ENCODE measurements at places on chromosomes 7 and 10. TPM values are rescaled to one million over a fixed set of nuclear protein-coding genes. Genes with fewer than 3 reads are reported as not detected.

Gene CPXM2
- 9.8 TPM for total RNA-seq

DNA sequence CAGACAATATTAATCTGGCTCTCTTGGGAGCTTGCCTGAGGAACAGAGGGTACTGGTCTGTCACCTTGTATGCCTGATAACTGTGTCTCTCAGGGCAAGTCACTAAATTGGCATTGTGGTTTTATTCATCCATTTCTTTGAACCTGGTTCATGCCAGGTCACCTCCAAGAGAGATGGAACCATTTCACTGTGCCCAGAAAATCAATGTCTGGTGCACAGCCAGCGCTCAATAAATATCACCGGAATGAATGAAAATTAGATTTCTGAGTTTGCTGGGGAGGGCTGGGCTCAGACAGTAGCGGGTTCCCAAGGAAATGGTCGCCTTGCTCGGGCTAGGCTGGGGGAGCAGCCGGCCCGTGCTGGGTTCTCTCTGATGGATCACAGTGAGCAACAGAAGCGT is 64.1 kb upstream of the BAIAP2L1 start:
- H3K4me3 ChIP-seq, result no peak overlapping the region
- H3K27ac ChIP-seq, result no peak overlapping the region
- no peaks in the 10 kb centered on the region for H3K4me1 ChIP-seq

GRCh38 chr7:128924707-128925588 is 12.8 kb upstream of the IRF5 start:
- no peak overlapping the region for H3K4me3 ChIP-seq
- no peaks in the 10 kb centered on the region for H3K4me1 ChIP-seq
- peaks cover 72% of the 10 kb centered on the region for H3K27me3 ChIP-seq
- H3K36me3 ChIP-seq, result no peaks in the 10 kb centered on the region
- DNase-seq, result no peak
- no peak overlapping the region for H3K27ac ChIP-seq

GRCh38 chr10:28250782-28251181 is 52.1 kb downstream of the MPP7 start:
- no peak overlapping the region for H3K27ac ChIP-seq
- no peaks in the 10 kb centered on the region for H3K36me3 ChIP-seq
- H3K4me3 ChIP-seq, result no peak overlapping the region
- peak; percentile 50 for DNase-seq
- no peaks in the 10 kb centered on the region for H3K4me1 ChIP-seq
- H3K27me3 ChIP-seq, result no peaks in the 10 kb centered on the region

DNA sequence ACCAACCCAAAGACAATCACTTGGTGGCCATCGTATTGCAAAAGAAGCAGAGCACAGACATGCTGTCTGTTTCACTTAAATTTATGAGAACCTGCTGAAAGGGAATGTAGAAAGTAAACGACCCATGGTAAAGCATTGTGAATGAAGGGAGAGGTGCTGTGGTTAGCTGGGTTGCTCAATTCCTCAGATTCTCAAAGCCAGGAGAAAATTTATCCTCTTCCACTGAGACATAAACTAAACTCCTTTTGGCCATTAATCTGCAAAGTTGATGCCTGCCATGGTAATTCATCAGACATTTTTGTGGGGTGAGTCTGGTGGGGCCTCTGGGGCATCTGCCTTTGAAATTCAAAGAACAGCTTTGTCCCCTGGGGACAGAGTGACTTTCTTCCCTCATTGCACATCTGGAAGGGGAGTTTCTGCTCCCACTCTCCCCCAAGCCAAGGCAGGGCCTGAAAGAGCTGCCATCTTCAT is 951.0 kb downstream of the LRMDA start:
- no peak overlapping the region for H3K27ac ChIP-seq
- no peaks in the 10 kb centered on the region for H3K36me3 ChIP-seq
- H3K27me3 ChIP-seq, result no peaks in the 10 kb centered on the region
- H3K4me1 ChIP-seq, result no peaks in the 10 kb centered on the region

GRCh38 chr7:19681596-19681995 is 27.2 kb downstream of the POLR1F start:
- no peaks in the 10 kb centered on the region for H3K27me3 ChIP-seq
- no peak overlapping the region for H3K27ac ChIP-seq
- no peaks in the 10 kb centered on the region for H3K4me1 ChIP-seq
- no peak overlapping the region for H3K4me3 ChIP-seq

DNA sequence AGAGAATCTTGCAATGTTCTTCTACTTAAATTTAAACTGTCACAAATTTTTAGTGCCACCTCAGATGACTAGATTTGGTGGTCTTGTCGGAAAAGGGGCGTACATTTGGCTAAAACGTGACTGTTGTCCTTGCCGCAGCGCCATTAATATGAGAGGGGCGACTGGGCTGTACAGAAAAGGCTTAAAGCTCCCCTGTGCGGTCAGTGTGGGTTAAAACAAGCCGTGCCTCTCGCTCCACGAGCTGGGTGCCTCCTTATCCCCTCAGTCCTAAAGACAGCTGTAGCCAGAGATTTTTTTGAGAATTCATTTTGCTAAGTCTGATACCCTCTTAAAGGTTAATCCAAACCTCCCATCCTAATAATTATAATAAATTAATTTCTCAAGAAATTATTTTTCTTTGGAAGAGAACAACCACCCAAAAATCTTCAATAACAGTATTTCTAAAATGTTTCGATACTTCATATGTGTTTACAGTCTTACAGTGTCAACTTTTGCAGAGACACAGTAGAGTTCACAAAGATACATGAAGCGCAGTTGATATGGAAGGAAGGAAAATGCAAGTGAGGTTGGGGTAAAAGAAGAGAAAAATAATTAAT is 68.6 kb downstream of the C7orf25 start:
- H3K27ac ChIP-seq, result no peak overlapping the region
- no peaks in the 10 kb centered on the region for H3K4me1 ChIP-seq
- H3K4me3 ChIP-seq, result no peak overlapping the region
- DNase-seq, result peak; percentile 79
- H3K27me3 ChIP-seq, result peaks cover 7% of the 10 kb centered on the region
- no peaks in the 10 kb centered on the region for H3K36me3 ChIP-seq

GRCh38 chr7:102843850-102844249 is 69.0 kb upstream of the LRRC17 start:
- no peaks in the 10 kb centered on the region for H3K27me3 ChIP-seq
- peaks cover 4% of the 10 kb centered on the region for H3K4me1 ChIP-seq
- no peaks in the 10 kb centered on the region for H3K36me3 ChIP-seq
- no peak overlapping the region for H3K27ac ChIP-seq
- no peak for DNase-seq
- H3K4me3 ChIP-seq, result no peak overlapping the region

DNA sequence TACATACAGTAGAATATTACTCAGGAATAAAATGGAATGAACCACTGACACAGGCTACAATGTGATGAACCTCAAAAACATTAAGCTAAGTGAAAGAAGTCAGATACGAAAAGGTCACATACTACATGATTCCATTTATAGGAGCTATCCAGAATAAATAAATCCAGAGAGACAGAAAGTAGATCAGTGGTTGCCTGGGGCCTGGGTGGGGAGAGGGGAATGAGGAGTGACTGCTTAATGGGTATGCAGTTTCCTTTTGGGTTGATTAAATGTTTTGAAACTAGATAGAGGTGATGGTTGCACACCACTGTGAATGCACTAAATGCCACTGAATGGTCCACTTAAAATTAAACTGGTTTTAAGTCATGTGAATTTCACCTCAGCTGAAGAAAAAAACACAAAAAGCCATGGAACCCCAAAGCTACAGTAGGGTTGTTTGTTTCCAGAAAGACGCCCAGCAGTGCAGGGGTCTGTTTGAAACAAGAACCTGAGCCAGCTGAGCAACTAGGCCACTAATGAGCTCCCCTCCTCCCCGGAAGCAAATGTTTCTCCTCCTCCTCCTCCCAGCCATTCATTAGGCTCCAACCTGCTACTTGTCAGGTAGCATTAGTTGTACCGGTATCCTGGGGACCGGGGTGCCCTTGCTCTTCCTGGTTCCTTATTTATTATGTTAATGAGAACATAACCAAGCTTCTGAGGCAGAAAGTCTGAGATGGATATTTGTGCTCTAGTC is 168.4 kb downstream of the EVX1 start:
- peaks cover 4% of the 10 kb centered on the region for H3K27me3 ChIP-seq
- H3K36me3 ChIP-seq, result no peaks in the 10 kb centered on the region
- no peak overlapping the region for H3K27ac ChIP-seq
- DNase-seq, result no peak
- no peaks in the 10 kb centered on the region for H3K4me1 ChIP-seq
- no peak overlapping the region for H3K4me3 ChIP-seq

Data from stomach (tissue), 19 donors.